Glomerular endothelial cell (primary cell): ENCODE measurements at places on chromosomes 5 and 9. TPM values are rescaled to one million over a fixed set of nuclear protein-coding genes. Genes with fewer than 3 reads are reported as not detected.

GRCh38 chr9:90559075-90560073 is 83.2 kb downstream of the DIRAS2 start:
- no peak for DNase-seq

DNA sequence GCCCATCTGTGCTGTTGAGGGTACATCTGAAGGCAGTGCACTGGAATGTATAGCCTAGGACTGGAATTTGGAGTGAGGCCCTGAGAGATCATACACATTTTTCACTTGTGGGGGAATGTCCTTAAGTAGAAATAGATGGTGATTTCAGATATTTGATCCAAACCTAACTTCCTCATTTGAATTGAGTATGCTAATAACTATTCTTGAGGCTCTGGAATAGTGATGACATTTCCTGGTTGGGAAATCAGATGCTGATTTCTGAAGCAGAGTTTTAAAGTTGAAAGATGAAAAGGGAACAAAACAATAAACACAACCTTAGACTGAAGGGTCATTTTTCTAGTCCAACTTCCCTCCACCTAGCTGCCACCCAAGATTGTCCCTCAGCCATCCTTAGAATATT is 163.0 kb upstream of the CCDC152 start:
- no peak for DNase-seq

GRCh38 chr9:13047827-13048587 is 231.5 kb downstream of the MPDZ start:
- DNase-seq, result no peak

DNA sequence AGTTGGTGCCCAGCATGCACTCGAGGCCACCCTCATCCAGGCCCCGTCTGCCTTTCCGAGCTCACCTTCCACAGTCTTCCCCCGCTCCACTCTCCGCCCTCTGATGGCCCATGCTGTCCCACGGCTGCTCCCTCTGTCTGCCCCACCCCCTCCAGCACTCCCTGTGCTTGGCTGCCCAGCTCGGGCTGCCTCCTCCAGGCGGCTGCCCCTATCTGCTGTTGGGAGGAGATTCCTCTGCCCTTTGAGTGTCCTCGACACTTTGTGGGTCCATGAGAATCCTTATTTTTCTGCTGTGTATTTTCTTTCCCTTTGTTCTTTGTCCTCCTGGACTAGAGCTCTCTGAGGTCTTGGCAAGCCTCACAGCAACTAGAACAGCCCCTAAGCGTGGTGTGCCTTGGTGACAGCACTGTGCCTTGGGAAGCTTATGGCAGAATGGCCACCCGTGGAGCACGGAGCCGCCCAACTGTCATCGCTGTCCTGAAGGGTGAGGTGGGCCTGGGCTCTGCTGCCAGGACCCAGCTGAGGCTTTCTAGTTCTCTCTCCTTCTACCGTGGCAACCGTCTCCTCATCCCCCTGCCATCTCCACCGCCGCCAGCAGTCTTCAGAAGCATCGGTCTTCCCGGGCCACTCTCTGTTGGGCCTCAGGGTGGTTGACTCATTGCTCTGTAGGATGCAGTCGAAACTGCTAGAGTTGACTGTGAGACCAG is 5.2 kb downstream of the NTMT1 start:
- no peak for DNase-seq

Gene KCNMB1
- total RNA-seq, result not detected in 2 replicates

- DNase-seq, result no peak
Measured at GRCh38 chr9:91948597-91949391, 1.2 kb downstream of the ROR2 start.

- no peak for DNase-seq
Measured at GRCh38 chr9:16928179-16928945, 57.9 kb upstream of the BNC2 start.

Gene ADAMTS16
- total RNA-seq, result 0.53 and 1.1 TPM in 2 replicates
